ENCODE measurements at places on chromosomes 11 and 22. TPM values are rescaled to one million over a fixed set of nuclear protein-coding genes. Genes with fewer than 3 reads are reported as not detected.

The OR4C5 gene
- not detected for total RNA-seq

The SDF2L1 gene
- total RNA-seq = 27.8 TPM

The POU2F3 gene
- total RNA-seq = not detected

The BIK gene
- 2.6 TPM for total RNA-seq

The NLRP10 gene
- total RNA-seq = not detected

The TEX54 gene
- total RNA-seq = 0.88 TPM

The DKK3 gene
- 10.3 TPM for total RNA-seq

The PKDREJ gene
- not detected for total RNA-seq

The B3GAT1 gene
- 0.05 TPM for total RNA-seq

The RPS13 gene
- total RNA-seq = 2,299 TPM

The CD248 gene
- 41.3 TPM for total RNA-seq

The NAALAD2 gene
- total RNA-seq = not detected

The IL17REL gene
- total RNA-seq = not detected

The ANO9 gene
- 78.6 TPM for total RNA-seq

The SLC7A4 gene
- total RNA-seq = 1.3 TPM

The KCNQ1OT1 gene
- 0.22 TPM for total RNA-seq

The GTSE1 gene
- total RNA-seq = 0.68 TPM

The MRGPRF gene
- total RNA-seq = not detected

The NTM gene
- not detected for total RNA-seq

The NPAS4 gene
- total RNA-seq = not detected

The SCGB1A1 gene
- total RNA-seq = not detected

The RELT gene
- 11.7 TPM for total RNA-seq

The POU2AF2 gene
- not detected for total RNA-seq

The PATE4 gene
- total RNA-seq = not detected

The CAVIN3 gene
- not detected for total RNA-seq

The PATE2 gene
- not detected for total RNA-seq

The DDIAS gene
- total RNA-seq = 2.3 TPM

The UBE2L3 gene
- total RNA-seq = 33.3 TPM

The UBASH3B gene
- 33.7 TPM for total RNA-seq

The CDC42EP2 gene
- total RNA-seq = not detected

The NLRP14 gene
- not detected for total RNA-seq

The MIOX gene
- not detected for total RNA-seq

The SHISAL1 gene
- total RNA-seq = not detected

The C11orf42 gene
- not detected for total RNA-seq

The PHF5A gene
- 34.0 TPM for total RNA-seq

The PDGFD gene
- total RNA-seq = 0.22 TPM

The NEFH gene
- total RNA-seq = 0.31 TPM

The SMIM35 gene
- 0.70 TPM for total RNA-seq

All from naive thymus-derived CD8-positive, alpha-beta T cell (primary cell).